RWPE1 (cell line): ENCODE measurements at places on chromosomes 11 and 22.

DNA sequence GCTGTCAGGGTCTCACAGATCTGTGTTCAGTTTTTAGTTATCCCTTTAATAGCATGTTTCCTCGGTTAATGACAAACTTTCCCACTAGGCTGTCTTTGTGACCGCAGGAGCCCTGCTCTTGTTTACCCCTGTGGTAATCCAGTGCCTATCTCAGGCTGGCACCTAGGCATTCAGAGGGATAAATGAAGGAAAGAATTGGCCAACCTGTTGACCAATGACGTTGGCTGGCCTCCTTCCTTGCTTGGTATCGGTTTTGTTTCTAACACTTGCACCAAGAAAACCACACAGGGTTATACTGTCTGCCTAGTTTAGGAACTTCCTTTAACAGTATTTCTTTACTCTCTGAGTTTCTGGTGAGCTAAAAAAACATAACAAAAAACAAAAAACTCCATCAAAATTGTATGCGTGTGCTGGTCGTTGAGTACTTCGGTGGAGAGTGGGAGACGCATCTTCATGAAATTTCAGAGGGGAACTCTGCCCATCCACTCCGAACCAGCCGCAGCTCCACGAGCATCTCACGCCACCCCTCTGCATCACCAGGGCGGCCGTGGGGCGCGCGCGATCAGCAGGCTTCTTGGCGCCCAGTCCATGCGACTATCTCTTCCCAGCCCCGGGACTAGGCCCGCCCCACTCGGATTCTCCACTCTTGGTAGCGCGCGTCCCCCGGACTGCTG lies 563 bp upstream of the ENDOD1 start:
- no peak for DNase-seq

DNA sequence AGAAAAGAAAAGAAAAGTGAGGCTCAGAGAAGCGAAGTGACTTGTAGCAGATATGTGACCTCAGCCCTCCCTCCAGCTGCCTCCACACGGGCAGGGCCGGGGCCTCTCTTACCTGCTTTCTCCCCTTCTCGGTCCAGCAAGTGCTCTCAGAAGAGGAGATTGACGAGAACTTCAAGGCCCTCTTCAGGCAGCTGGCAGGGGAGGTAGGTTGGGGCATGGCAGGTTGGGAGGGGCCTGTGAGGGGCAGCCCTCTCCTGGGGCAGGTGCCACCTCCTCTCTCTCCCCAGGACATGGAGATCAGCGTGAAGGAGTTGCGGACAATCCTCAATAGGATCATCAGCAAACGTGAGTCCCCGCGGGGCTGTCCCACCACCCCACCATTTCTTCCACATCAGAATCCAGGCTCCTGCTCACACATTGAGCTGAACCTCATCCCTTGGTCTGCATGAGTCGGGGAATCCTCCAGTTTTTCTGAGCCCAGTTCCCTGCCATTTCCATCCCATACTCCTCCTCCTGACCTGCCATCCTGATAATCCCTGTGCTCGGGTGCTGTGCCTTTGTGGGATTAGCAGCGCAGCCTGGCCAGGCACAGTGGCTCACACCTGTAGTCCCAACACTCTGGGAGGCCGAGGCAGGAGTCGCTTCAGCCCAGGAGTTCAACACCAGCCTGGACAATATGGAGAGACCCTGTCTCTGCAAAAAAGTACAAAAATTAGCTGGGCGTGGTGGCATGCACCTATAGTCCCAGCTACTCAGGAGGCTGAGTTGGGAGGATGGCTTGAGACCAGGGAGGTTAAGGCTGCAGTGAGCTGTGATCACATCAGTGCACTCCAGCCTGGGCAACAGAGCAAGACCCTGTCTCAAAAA lies 26.4 kb downstream of the CAPN1 start:
- DNase-seq = no peak

DNA sequence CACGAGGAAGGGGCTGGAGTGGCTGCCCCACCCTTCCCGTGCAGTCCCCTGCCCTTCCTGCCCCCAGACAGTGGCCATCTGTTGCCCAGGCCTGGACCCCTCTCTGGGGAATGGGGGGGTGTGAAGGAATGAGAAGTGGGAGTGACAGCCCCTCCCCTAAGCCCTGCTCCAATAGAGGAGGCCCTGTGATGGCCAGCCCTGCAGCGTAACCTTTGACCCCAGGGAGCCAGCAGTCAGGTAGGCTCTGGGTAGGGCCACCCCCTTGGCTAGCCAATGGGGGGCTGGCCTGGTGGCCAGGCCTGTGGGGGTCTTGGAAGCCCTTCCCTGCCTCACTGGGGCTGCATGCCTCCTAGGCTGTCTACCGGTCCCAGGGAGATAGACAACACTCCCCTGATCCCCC lies 6.6 kb downstream of the FLRT1 start:
- no peak for DNase-seq

GRCh38 chr11:69437876-69438205 lies 43.6 kb upstream of the LINC01488 start:
- no peak for DNase-seq

- no peak for DNase-seq
Measured at GRCh38 chr11:103464420-103464819, 355.2 kb downstream of the DYNC2H1 start.

- no peak for DNase-seq
Measured at GRCh38 chr11:108494182-108494581, 4.0 kb downstream of the POGLUT3 start.

GRCh38 chr22:25021409-25021808 lies 68.9 kb downstream of the KIAA1671 start:
- no peak for DNase-seq

GRCh38 chr11:35243774-35244173 lies 104.8 kb downstream of the CD44 start:
- DNase-seq = no peak

DNA sequence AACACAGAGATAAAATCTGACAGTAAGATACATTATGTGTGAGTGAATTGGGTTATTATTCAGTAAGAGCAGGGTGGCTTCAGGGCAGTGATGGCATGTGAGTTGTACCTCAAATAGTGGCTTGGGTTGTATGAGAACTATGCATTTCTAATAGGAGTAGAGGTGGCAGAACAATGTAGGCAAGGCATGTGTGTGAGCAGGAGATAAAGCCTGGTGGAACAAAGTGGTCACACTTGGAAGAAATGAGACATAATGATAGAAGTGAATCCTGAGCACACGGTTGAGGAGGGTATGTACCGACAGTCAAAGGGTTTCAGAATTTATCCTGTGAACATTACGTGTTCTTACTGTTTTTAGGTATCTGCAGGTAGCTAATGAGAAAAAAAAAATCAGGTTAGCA lies 159.3 kb downstream of the CASP12 start:
- no peak for DNase-seq

DNA sequence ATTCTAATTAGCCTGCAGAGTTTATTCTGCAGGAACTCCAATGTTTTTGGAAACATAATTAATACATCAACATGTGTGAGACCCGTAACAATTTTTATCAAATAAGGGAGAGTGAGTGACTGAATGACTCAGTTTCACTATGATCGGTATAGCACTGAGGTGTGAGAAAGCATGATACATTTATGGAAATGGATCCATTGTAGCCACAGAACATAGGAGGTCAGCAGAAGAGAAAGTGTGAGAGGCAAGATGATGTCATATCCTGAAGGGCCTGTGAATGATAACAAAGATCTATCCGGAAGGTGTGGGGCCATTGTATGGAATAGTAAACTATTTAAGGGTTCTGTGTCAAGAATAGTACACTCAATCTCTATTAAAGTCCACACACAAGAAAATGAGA lies 1406.1 kb upstream of the TENM4 start:
- DNase-seq = no peak

- DNase-seq = peak; percentile 77
Measured at GRCh38 chr22:38239101-38239761, 33.6 kb downstream of the TMEM184B start.

- no peak for DNase-seq
Measured at GRCh38 chr22:32477596-32477995, 3.0 kb downstream of the FBXO7 start.

GRCh38 chr11:59759900-59760299 lies 4.7 kb downstream of the STX3 start:
- DNase-seq = no peak

- DNase-seq = no peak
Measured at GRCh38 chr11:112962579-112963367, 1.6 kb downstream of the NCAM1 start.
